Stimulated activated CD8-positive, alpha-beta memory T cell treated with anti-CD3 and anti-CD28 coated beads, Interleukin-4, amount 100 ng/mL, for 1 hour (primary cell): ENCODE measurements at places on chromosomes 12 and 14.

DNA sequence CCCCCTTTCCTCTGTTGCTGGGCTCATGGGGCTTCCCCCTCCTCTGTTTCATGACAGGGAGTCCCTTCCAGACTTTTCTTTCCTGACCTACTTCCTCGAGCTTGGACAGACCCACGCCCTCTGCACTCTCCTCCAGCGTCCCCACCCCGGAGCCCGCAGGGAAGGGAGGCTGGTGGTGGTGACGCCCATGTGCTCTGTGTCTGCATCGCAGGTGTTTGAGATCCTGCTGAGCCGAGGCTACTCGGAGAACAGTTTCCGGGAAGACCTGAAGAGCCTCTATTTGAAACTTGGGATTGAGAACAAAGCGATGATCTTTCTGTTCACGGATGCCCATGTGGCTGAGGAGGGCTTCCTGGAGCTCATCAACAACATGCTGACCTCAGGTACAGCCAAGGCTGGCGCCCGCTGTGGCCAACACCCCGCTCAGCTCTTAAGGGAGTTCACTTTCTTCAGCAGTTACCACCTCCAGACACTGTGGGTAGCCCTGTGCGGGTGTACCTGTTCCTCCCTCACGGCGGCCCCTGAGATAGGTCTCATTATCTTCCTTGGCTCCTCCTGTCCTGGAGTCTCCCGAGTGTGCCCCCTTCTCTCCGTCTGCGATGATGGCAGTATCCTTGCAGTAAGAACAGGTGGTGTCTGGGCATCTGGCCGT is 85.6 kb downstream of the CCDC92 start:
- no peak for DNase-seq

DNA sequence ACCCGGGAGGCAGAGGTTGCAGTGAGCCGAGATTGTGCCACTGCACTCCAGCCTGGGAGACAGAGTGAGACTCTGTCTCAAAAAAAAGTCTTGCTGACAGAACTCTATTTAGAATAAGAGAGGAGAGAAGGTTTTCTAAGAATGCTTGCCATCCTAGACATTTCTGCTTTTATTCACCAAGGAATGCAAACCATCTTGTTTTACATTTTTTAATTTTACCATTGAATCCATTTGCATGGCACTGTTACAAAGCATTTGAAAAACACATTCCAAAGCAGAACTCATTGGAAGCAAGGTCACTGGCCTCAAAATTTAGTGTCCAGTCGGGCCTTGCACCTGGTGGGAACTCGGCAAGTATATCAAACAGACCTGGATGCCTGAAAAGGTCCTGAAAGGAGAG is 44.2 kb upstream of the RASSF3 start:
- DNase-seq: no peak

DNA sequence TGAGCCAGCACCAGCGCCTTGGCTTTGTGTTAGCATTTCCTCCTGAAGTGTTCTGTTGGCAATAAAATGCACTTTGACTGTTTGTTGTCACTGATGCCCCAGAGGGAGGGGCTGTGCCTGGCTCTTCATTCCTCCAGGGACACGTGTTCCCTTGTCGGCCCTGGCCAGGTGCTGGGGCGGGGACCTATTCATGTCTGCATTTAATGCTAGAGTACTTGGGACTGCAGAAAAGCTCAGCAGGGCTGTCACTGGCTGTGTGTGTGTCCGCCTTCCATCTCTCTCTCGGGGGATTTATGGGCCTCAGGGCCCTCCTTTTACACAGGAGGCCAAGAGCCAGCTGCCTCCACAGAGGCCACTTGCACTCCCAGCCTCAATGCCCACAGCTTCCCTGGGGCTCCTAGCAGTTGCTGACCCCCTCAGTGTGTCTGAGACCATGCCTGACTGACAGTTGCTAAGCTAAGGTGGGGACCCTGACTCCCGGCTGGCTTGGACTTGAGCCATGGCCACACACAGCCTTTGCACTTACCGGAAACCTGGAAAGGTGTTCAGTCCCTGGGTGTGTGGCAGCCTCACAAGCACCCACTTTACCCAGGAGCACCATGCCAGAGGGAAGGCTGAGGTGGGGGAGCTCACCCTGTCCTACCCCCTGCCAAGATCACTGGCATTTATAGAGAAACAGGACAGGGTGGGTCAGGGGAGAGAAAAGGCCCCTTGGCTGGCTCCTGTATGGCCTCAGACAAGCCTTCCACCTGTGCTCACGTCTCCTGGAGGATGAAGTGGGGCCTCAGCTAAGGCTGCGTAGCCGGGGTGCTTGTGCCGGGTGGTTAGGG is 27.8 kb downstream of the HIP1R start:
- no peak for DNase-seq

DNA sequence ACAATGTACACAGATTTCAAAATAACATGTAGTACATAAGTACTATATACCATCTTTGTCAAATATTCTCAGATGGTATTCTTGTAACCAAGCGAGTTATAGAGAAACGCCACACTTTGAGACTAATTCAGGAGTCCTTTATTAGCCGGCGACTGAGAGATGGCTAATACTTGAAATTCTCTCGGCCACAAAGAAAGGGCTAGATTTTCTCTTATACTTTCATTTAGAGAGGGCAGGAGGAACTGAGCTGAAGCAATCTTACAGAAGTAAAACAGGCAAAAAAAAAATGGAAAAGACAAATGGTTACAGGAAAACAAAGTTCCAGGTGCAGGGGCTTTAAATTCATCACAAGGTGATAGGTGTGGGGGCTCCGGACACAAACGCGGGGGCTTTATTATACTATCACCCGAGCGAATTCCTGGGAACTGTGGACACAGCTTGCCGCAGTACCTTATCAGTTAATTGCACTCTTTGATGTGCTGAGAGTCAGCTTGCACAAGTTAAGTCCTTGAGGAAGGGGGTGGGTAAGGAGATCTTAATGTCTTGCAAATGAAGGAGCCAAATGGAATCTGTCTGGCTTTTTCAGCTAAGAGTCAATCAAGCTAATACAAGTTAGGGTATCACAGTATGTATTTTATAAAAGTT is 382.3 kb downstream of the KCNH5 start:
- no peak for DNase-seq

DNA sequence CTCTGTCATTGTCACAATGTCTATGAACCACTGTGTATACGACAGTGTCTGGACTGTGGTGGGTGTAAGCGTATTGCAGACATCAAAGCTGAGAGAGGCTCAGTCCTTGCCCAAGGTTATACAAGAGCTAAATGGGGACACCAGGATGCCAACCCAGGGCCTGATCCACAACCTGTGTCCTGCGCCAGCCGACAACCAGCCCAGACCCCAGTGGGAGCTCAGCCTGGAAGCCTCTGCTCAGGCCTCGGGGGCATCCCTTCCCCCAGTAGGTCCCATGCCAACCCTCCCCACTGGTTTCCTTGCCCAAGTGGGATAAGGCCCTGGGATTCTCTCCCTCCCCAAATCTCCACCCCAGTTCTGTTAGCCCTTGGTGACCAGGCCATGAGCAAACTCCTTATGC is 54.3 kb downstream of the LTBP2 start:
- DNase-seq: no peak

DNA sequence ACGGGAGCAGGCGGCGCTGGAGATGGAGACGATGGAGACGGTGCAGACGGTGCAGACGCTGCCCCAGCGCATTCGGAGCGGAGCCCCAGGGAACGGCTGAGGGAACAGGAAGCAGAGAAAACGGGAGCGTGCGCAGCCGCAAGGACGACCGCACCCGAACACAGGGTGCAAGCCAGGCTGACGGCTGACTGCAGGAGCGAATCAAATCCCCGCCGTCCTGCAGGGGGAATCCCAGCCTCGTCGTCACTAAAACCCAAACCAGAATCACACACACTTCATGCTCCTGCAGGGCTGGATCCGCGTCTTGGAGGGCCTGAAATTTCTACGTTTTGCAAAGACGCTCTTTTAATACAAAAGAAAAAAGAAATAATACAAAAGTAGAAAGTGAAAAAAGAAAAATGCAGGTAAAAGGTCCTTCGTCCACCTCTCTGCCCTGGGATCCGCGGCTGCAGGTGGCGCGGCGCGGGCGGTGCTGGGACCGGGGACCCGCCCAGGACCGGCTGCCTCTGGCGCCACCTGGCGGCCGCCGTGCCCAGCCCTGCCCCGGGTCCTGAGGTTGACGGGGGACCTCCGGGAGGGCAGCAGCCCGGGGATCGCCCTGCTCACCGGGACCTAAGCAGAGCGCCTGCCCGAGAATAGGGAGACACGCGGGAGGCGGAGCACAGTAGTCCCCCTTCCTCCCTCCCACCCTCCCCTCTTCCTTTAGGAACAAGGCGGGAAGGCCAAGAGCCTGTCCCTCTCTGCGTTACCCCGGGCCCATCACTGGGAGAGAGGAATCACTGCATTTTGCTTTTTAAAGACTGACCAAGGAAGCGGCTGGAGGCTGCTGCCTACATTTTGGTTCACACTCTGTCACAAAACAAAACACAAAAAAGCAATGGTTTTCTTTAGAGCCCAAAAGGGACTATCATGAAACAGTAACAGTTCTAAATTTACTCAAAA is 20.1 kb downstream of the STX2 start:
- no peak for DNase-seq

DNA sequence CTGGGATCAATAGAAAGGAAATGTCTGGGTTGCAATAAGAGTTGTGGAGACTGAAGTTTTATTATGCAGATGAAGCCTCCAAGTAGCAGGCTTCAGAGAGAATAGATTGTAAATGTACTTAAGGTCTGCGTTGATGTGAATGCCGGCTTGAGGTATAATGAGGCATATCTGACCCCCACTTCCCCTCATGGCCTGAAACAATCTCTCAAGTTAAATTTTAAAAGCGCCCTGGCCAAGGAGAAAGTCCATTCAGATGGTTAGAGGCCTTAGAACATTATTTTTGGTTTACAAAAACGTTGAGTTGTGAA is 28.3 kb upstream of the HIGD1C start:
- no peak for DNase-seq
